ENCODE measurements at places on chromosomes 4 and X.
A peak's percentile ranks its signal among the peaks of the same experiment; 100 is the strongest.

GRCh38 chrX:71664889-71665491, 2.4 kb upstream of the LOC101059915 start:
- DNase-seq: no peak

DNA sequence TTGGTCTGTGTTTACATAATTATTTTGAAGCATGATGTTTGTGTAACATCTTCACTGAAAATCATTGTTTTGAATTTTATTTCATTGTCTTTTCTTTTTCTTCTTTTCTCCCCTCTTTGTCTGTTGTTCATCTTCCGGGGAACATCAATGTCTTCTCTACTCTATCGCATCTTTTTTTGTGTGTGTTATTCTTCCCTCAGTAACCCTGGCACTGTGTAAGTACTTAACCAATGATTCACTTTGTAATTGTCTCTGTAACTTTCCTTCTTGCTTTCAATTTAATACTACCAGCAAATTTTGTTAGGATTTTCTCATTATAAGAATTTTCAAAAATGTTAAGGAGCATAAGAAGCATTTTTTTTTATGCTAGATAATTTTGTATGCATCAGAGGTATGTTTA, 130.8 kb downstream of the PDLIM5 start:
- DNase-seq: no peak

DNA sequence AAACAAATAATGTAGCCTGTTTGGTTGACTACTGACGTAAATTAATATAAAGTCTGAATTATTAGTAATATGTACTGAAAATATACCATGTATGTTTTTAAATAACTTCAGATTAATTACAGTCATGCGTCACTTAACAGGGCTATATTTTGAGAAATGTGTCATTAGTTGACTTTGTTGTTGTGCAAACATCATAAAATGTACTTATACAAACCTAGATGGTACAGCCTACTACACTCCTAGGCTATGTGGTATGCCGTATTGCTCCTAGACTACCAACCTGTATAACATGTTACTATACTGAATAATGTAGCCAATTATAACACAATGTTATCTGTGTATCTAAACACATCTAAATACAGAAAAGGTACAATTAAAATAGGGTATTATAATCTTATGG, 66.6 kb downstream of the RNF150 start:
- no peak for DNase-seq

DNA sequence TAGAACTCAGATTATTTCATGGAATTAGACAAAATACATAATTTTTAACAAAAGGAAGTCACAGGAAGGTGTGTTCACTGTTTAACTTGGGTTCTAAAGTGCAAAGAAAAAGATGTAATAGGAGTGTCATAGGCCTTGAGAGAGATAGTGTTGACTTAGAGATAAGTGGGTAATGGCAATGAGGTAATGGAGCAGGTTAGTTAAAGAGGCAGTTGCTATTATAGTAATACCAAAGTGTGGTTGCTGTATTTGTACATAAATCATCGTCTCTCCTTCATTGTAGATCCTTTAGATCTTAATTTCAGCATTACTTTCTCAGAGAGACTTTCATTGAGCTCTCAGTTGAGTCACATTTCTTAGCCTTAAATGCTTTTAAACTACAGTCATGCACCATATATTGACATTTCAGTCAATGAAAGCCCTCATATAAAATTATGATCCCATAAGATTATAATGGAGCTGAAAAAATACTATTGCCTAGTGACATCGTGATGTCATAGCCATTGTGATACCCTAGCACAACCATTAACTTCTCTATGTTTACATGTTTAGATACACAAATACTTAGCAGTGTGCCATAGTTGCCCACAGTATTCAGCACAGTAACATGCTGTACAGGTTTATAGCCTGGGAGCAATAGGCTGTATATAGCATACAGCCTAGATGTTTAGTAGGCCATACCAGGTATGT, 245.4 kb downstream of the ADGRL3 start:
- DNase-seq: no peak

- no peak for DNase-seq
These were observed 283.7 kb upstream of the GATB start for GRCh38 chr4:152044331-152045036.

DNA sequence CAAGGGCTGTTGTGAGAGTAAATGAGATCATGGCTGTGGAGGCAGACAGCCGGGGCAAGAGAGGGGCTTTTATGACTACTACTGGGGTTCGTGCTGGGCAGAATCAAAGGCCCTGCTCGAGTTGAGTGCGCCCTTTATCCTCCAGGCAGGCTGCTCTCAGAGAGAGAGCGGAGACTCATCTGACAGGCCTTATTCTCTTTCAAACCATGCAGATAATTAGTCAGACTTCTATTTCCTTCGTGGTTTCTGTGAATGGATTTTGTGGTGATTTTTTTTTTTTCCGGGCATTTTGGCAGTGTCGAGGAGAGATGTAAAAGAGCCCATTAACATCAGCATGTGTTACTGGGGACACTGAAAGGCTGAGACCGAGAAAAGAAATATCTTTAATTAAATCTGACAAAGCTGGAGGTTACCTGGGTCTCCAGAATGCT, 73.6 kb downstream of the MED28 start:
- DNase-seq: no peak

GRCh38 chr4:151804086-151804630, 43.4 kb upstream of the GATB start:
- DNase-seq: no peak

DNA sequence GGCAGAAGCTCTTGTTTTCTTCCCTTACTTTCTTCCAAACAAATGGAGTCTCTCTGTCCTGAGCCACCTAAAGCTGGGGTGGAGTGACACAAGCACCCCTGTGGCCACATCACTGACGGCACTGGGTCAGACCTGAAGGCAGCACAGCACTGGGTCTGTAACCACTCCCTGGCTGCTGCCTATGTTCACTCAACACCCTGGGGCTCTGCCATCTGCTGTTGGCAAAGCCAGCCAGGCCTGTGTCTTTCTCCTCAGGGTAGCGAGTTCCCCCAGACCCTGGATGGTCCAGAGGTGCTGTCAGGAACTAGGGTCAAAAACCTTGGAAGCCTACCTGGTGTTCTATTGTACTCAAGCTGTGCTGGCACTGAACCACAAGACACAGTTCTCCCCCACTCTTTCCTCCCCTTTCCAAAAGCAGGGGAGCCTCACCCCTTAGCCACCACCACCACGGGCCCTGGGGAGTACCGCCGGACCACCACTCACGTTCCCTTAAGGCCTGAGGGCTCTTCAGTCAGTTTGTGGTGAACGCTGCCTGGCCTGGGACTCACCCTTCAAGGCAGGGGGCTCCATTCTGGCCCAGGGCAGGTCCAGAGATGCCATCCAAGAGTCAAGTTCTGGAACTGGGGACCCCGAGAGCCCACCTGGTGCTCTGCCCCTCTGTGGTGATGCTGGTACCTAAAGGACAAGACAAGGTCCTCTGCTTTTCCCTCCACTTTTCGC, 31.5 kb downstream of the TMEM271 start:
- no peak for DNase-seq

- DNase-seq: no peak
These were observed 83.6 kb downstream of the MXRA5 start for GRCh38 chrX:3262901-3263300.

GRCh38 chrX:134431894-134432293, 28.1 kb upstream of the HPRT1 start:
- DNase-seq: no peak

DNA sequence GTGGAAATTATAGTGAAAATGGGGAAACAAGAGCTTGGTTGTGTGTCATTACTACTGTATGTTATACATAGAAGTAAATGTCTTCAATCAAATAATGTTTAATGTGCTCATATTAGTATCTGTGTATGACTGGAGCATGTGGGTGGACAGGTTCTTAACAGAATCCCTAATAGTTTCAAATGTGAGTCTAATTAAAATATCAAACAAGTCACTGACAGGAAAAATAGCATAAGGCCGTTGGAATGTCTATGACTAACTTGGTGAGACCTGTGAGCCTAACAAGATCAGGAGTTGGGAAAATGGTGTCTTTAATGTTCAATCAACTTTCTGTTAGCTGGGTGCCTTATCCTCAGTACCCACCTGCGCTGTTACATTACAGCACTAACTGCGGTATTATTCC, 6.2 kb upstream of the CXCL3 start:
- no peak for DNase-seq

GRCh38 chrX:30607155-30607554, 29.6 kb upstream of the TASL start:
- DNase-seq: no peak

DNA sequence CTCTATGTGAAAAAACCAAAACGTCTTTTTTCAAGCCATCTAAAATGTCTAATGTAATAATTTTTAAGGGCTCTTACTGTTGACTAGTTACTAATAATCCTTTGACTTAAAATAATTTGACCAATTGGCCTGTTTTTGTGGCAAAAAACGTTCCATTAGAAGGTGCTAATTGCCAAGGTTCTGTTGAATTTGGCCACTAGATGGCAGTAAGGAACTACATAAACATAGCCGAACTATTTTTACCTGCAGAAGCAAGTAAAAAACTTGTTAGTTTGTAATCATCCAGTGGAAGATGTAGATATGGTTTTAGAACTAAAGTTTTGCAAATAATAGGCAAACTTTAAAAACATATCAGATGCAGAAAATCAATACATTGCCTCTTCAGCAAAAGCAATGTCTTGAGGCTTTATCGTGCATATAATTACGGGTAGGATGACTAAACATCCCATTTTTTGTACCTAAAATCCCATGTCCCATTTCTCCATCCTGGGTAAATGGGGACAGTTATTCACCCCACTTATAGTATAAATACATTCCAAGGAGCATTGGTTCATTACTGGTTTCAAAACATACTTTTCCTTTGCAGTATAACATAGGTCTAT, 57.6 kb downstream of the PROM1 start:
- no peak for DNase-seq

GRCh38 chrX:148380650-148381561, 119.5 kb upstream of the AFF2 start:
- peak; percentile 7 for DNase-seq

DNA sequence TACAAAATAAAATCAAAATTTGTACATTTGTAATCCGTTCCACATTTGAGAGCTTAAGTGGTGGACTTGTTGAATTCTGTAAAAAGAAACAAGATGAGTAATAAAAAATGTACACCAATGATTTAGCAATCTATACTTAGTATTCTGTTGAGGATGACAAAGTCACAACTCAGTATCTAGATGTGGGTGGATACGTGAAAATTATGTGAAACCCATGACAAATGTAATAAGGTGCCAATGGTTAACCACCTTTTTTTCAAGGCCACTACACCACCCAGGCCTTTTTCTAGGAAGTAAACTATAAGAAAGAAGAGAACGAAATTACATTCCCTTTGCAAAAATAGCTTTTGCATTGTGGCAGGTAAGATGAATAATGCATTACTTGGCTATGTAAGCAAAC, 77.0 kb downstream of the ATP8A1 start:
- DNase-seq: no peak

DNA sequence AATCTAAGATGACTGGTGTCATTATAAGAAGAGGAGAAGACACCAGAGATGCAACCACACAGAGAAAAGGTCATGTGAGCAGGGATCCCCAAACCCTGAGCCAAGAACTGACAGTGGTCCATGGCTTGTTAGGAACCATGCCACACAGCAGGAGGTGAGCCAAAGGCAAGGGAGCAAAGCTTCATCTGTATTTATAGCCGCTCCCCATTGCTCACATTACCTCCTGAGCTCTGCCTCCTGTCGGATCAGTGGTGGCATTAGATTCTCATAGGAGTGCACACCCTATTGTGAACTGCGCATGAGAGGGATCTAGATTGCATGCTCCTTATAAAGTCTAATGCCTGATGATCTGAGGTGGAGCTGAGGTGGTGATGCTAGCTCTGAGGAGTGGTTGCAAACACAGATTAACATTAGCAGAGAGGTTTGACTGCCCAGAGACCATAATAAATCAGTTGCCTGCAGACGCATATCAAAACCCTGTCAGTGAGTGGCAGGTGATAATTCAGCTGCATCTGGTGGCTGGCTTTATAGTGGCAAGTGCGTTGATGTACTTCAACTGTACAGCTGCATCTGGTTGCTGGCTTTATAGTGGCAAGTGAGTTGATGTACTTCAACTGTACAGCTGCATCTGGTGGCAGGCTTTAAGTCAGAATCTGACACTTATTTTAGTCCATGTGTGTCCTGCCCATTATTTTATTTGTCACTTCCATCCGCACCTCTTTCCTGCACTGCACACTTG, 19.8 kb upstream of the CXCL2 start:
- no peak for DNase-seq

GRCh38 chrX:10064736-10065135, 92.0 kb upstream of the CLCN4 start:
- DNase-seq: no peak

DNA sequence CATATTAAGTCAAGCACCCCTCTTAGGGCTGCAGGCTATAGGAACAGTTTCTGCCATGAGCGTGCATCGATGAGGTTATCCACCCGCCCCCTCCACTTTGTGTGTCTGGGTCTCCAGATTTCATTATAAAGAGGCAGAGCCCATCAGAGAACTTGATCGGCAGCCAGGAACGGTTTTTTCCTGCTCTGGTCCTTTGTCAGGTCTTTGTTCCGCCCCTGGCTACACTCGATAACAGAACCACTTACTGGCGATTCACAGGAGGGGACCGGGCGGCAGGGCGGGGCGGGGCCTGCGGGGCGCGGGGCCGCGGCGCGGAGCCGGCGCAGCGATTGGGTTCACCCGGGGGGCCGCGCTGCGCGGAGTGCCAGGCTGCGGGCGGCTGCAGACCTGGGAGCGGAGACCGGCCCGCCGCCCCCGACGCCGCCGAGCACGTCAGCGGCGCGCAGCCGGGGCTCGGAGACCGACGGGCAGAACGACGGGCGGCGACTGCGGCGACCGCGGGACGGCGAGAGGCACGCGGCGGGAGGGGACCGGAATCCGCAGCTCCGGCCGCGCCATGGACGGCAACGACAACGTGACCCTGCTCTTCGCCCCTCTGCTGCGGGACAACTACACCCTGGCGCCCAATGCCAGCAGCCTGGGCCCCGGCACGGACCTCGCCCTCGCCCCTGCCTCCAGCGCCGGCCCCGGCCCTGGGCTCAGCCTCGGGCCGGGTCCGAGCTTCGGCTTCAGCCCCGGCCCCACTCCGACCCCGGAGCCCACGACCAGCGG, at the start of gene SLC10A4:
Gene SLC10A4, plus strand, starts transcription at position 338 of the 771 bp plus-strand sequence. Its CDS starts 219 bp downstream, at position 557.
- no peak for DNase-seq

DNA sequence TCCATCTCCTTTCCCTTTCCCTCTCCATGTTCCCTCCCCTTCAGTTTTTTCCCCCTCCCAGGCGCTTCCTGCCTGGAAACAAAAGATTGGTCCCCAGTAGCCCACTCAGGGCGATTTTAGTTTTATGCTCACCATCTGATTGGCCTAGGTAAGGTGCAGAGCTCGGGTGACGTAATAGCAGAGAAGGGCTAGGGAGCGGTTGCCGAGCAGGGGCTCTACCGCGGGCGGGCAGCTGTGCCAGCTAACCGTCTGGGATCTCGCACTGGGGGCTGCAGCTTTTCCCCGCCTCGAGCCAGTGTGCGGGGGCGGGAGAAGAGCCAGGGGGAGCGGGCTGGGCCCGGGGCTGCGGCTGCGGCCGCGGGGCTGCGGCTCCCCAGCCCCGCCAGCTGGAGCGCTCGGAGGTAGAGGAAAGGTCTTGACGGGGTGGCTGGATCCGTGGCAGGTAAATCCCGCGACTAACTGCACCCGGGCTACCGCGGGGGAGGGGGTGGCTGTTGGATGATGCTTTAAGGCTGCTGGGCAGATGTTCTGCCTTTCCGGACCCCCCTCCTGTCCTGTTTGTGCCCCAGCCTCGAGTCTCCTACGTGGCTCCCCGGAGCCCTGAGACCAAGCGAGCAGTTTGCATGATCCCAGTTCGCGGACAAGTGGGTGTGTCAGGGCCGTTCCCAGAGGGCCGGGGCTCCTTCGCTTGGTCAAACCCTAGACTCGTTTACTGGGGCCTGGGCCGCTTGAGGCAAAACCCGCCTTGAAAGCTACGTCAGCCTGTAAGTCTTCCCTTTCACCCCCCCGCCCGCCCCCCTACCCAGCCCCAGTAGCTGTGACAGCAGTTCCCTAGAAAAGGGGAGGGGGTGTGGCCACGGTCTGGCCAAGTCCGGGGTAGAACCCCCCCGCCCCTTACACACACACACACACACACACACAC, at the start of gene PAK3:
Gene PAK3, plus strand, starts transcription at position 218 of the 922 bp plus-strand sequence. CDS start 26,913 bp downstream, outside the sequence.
- peak; percentile 0 for DNase-seq

All from naive thymus-derived CD8-positive, alpha-beta T cell (primary cell).